ENCODE measurements at places on chromosomes 3 and 15. TPM values are rescaled to one million over a fixed set of nuclear protein-coding genes. Genes with fewer than 3 reads are reported as not detected.

ITPKA gene
- total RNA-seq = 0.91 TPM

CAMKV gene
- total RNA-seq = not detected

CNTN4 gene
- total RNA-seq = not detected

ITIH1 gene
- 0.17 TPM for total RNA-seq

TMEM212 gene
- total RNA-seq = not detected

MKRN3 gene
- 0.43 TPM for total RNA-seq

TRPM1 gene
- total RNA-seq = not detected

CCDC39 gene
- not detected for total RNA-seq

ABHD5 gene
- 26.3 TPM for total RNA-seq
